A549 treated with Mapracorat at 1 μM for 4 hours (cell line): ENCODE measurements at places on chromosomes 7 and 10. TPM values are rescaled to one million over a fixed set of nuclear protein-coding genes. Genes with fewer than 3 reads are reported as not detected.

Gene COL26A1
- total RNA-seq = 0.32 to 0.78 TPM (median 0.51 TPM) in 5 replicates

Gene OGDHL
- total RNA-seq = 0.16 to 0.46 TPM (median 0.25 TPM) in 5 replicates

Gene MSS51
- total RNA-seq = 0.36 to 0.80 TPM (median 0.38 TPM) in 5 replicates

Gene ATP6V0A4
- total RNA-seq = 0.14 to 0.27 TPM (median 0.18 TPM) in 5 replicates

Gene NOS3
- 0.13 to 0.37 TPM (median 0.34 TPM) in 5 replicates for total RNA-seq

Gene VAX1
- 0.97 to 1.7 TPM (median 1.5 TPM) in 5 replicates for total RNA-seq

Gene PON1
- total RNA-seq = 0.75 to 1.6 TPM (median 1.0 TPM) in 5 replicates

Gene IGF2BP3
- total RNA-seq = 21.3 to 32.5 TPM (median 29.1 TPM) in 5 replicates

Gene AS3MT
- 3.2 to 4.5 TPM (median 3.9 TPM) in 5 replicates for total RNA-seq

Gene ZNF727
- not detected in 5 replicates for total RNA-seq

Gene SKIDA1
- total RNA-seq = 0.85 to 1.3 TPM (median 1.0 TPM) in 5 replicates

Gene BRAT1
- total RNA-seq = 19.4 to 36.7 TPM (median 34.1 TPM) in 5 replicates

Gene LRGUK
- 0.18 to 0.37 TPM (median 0.26 TPM) in 5 replicates for total RNA-seq

Gene SVIL
- 17.9 to 22.9 TPM (median 20.0 TPM) in 5 replicates for total RNA-seq

Gene SAP25
- total RNA-seq = 0.34 to 0.60 TPM (median 0.53 TPM) in 4 of 5 replicates, not detected in the other

Gene OPN4
- not detected in 5 replicates for total RNA-seq

Gene ZP3
- total RNA-seq = 17.8 to 21.0 TPM (median 20.2 TPM) in 5 replicates

Gene CTAGE15
- total RNA-seq = not detected in 5 replicates

Gene DIP2C
- total RNA-seq = 9.7 to 14.3 TPM (median 12.6 TPM) in 5 replicates

Gene REPIN1
- 61.3 to 88.2 TPM (median 85.5 TPM) in 5 replicates for total RNA-seq

Gene CHAT
- not detected in 5 replicates for total RNA-seq

Gene TBATA
- total RNA-seq = not detected in 5 replicates

Gene HOXA6
- total RNA-seq = 0.74 to 1.8 TPM (median 1.6 TPM) in 5 replicates

Gene RBM20
- 2.3 to 3.2 TPM (median 3.0 TPM) in 5 replicates for total RNA-seq

Gene CYP2W1
- total RNA-seq = 0.10 TPM in 1 of 5 replicates, not detected in the others

Gene WDFY4
- total RNA-seq = 0.09 TPM in 1 of 5 replicates, not detected in the others

Gene CCDC186
- 3.8 to 6.3 TPM (median 5.2 TPM) in 5 replicates for total RNA-seq

Gene TEX47
- total RNA-seq = not detected in 5 replicates

Gene MRPS33
- 105 to 135 TPM (median 112 TPM) in 5 replicates for total RNA-seq

Gene EGFR
- total RNA-seq = 85.7 to 122 TPM (median 97.1 TPM) in 5 replicates

Gene TAX1BP1
- 61.6 to 91.2 TPM (median 76.9 TPM) in 5 replicates for total RNA-seq

Gene KAZALD1
- 2.0 to 3.0 TPM (median 2.8 TPM) in 5 replicates for total RNA-seq

Gene SEMA3C
- 41.9 to 86.4 TPM (median 63.4 TPM) in 5 replicates for total RNA-seq

Gene NKX6-2
- total RNA-seq = 0.15 to 0.56 TPM (median 0.44 TPM) in 5 replicates

Gene PNLIPRP3
- 0.08 TPM in 1 of 5 replicates, not detected in the others for total RNA-seq

Gene ASB10
- total RNA-seq = not detected in 5 replicates

Gene KIAA1549
- 4.7 to 6.7 TPM (median 5.8 TPM) in 5 replicates for total RNA-seq

Gene STAMBPL1
- 27.9 to 32.1 TPM (median 30.0 TPM) in 5 replicates for total RNA-seq

Gene PRPS1L1
- total RNA-seq = not detected in 5 replicates

Gene MKI67
- 57.5 to 70.6 TPM (median 64.6 TPM) in 5 replicates for total RNA-seq

Gene PIP
- total RNA-seq = 0.36 to 0.48 TPM (median 0.36 TPM) in 3 of 5 replicates, not detected in the others

Gene CDC14C
- total RNA-seq = not detected in 5 replicates

Gene ZMIZ1
- total RNA-seq = 34.9 to 45.9 TPM (median 43.5 TPM) in 5 replicates

Gene IQCE
- 8.6 to 14.4 TPM (median 11.3 TPM) in 5 replicates for total RNA-seq

Gene MYH16
- total RNA-seq = 0.23 to 0.57 TPM (median 0.36 TPM) in 5 replicates

Gene HOXA3
- 4.0 to 6.9 TPM (median 6.0 TPM) in 5 replicates for total RNA-seq

Gene ACTL6B
- total RNA-seq = not detected in 5 replicates

Gene ZNF22
- total RNA-seq = 5.3 to 6.6 TPM (median 5.8 TPM) in 5 replicates

Gene PNLIPRP1
- not detected in 5 replicates for total RNA-seq

Gene SH2D4B
- 0.05 to 0.09 TPM (median 0.07 TPM) in 3 of 5 replicates, not detected in the others for total RNA-seq
